Eye (tissue), 1 donor: ENCODE measurements at places on chromosomes 4 and X.
A peak's percentile ranks its signal among the peaks of the same experiment; 100 is the strongest.

DNA sequence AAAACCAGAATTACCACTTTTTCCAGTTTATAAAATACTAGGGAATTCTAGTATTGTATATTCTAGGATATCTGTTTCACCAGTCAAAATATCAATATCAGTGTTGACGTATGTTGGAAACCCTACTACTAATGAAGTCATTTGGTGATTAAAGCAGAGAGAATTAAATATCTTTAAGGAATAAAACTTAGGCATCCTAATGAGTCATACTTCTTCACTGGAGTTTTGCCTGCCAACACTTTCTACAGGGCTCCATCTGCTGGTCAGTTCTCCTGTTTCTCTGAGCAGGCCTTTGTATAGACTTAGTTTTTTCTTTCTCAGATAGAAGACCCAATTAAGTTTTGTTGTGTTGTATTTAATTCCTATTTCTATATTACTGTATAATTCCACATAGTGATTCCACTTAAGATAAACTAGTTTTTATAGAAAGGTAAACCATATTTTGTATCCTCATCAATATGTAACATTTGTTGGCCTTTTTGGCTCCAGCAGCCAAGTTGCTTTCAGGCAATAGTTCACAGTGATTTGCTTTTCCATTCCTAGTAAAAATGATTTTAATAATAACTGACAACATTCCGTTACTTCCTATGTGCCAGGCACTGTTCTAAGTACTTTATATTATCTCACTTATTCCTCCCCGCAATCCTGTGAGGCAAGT is 3.5 kb downstream of the AP1AR start:
- peak; percentile 86 for DNase-seq

DNA sequence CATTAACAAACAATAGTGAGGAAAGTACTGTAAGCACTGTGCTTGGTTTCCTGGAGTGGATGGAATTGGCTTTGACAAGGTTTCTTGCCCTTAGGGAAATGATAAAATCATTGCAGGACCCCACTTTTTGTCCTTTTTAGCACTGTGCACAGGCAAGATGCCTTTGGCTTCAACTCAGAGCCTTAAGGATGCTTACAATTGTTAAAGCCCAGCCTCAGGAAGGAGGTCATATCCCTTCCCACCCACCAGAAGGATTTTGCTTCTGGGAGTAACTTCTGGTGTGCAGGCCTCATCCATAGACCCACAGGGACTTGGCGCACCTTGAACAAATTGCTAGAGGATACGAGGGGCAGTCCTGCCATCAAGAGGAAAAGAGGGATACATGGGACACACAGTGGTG is 44.5 kb downstream of the STARD8 start:
- no peak for DNase-seq

GRCh38 chrX:38275615-38276014 is 51.7 kb downstream of the RPGR start:
- no peak for DNase-seq

DNA sequence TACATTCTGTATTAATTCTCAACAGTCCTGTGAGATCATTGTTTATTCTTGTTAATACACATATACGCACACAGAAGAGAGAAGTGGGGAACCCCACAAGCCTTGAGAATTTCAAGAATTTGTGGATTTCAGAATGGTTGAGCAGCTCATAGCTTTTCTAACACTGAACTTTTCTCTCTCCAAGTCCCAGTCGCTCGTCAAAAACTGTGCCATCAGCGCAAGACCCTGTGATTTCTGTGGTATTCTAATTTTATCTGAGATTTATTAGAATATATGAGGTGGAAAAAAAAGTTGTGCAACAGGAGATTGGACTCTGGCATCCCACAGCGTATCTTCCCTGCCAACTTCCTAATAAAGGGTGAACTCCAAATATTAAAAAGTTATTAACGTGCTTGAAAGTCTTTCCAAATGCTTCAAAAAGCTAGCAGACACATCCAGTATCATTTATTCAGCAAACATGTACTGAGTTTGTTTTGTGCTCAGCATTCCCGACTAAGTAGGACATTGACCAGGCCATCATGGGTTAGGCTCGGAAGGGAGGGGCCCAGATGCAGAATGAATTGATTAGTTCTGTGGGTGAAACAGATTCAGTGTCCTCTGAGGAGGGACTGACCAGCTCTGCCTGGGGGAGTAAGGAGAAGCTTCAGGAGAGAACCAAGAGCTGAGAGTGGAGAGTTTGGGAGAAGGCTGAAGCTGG is 165.6 kb downstream of the CBR4 start:
- DNase-seq, result no peak

- no peak for DNase-seq
Observed at GRCh38 chr4:24968992-24969391, 56.1 kb upstream of the CCDC149 start.

DNA sequence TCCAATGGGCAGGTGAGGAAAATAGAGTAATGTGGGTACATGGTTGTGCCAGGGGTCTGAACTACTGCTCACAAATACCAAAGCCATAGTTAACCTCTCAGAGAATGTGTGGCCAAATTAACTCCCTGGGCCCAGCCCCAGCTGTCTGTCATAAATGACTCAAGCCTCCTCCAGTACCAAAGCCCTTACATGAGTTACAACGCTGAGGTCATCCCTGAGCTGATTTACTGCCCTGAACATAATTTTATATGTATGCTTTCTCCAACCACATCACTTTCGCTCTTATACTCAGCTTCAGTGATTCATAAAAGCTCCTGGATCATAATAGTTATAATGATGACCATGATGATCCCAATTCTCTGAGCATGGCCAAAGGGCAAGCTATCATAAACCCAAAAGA is 283.9 kb downstream of the NKX6-1 start:
- DNase-seq, result no peak

DNA sequence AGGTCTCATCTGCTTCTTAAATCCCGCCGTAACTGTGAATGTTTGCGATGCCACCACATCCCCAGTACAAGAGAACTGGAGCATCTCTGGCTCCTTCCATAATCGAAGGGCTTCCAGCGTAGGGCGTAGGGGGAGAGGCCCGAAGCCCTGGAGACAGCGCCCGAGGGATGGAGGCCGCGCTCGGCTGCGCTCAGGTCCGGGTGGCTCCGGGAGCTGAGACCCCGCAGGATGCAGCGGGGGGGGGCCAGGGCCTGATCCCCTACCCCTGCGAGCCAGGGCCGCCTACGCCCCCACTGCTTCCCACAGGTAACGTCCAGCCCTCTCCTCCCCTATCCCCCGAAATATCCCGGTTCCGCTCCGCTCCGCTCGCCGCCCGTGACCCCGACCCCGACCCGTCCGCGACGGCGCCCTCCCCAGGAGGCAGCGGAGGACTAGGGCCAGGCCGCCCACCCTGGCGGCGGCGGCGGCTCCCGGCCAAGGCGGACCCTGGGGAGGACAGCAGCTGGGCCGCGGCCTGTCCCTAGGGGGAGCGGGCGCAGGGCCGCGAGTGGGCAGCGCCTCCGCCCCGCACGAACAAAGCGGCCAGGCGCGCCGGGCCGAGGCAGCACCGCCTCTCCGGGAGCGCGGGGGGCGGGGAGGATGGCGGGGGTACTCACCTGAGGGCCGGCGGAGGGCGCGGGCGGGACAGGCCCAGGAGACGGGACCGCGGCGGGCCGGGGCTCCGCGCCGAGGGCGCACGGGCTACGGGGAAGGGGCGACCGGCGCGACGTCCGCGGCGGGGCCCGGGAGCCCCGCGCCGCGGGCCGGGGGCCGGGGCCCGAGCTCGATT is 723 bp downstream of the WDFY3 start:
- peak; percentile 85 for DNase-seq

DNA sequence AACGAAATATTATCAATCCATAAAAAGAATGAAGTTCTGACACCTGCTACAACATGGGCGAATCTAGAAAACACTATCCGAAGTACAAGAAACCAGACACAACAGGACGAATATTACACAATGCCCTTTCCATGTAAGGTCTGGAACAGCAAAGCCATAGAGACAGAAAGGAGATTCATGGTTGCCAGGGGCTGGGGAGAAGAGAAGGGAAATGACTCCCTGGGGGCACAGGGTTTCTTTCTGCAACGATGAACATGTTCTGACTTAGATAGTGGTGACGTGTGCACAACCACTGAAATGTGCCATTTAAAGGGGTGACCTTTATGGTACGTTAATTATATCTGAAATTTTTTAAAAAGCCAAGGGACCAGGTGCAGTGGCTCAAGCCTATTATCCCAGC is 28.3 kb downstream of the GPR143 start:
- DNase-seq, result peak; percentile 9

GRCh38 chr4:64272432-64272831 is 136.8 kb downstream of the TECRL start:
- DNase-seq, result no peak

GRCh38 chrX:84187533-84188319 is at the start of gene RPS6KA6:
RPS6KA6 (minus strand) TSS chrX:84188199; CDS start chrX:84187899, 300 bp downstream.
- DNase-seq, result peak; percentile 70
